ENCODE measurements at places on chromosomes 1 and 21. TPM values are rescaled to one million over a fixed set of nuclear protein-coding genes. Genes with fewer than 3 reads are reported as not detected.

The KCNA3 gene
- total RNA-seq = not detected

GRCh38 chr1:245434280-245434679 is 279.5 kb downstream of the KIF26B start:
- no peak overlapping the region for H3K4me3 ChIP-seq
- no peaks in the 10 kb centered on the region for H3K36me3 ChIP-seq
- no peak for DNase-seq
- H3K27me3 ChIP-seq = no peaks in the 10 kb centered on the region
- H3K4me1 ChIP-seq = no peaks in the 10 kb centered on the region
- H3K27ac ChIP-seq = no peak overlapping the region

- no peak within 1 kb of the TSS for H3K27ac ChIP-seq
- no peaks in the 10 kb centered on the region for H3K36me3 ChIP-seq
- no peaks in the 10 kb centered on the region for H3K4me1 ChIP-seq
These were observed at the start of gene SHISAL2A for GRCh38 chr1:52632732-52633290. Gene SHISAL2A, plus strand, starts transcription at chr1:52633168. Its CDS starts 326 bp downstream, at chr1:52633494.

DNA sequence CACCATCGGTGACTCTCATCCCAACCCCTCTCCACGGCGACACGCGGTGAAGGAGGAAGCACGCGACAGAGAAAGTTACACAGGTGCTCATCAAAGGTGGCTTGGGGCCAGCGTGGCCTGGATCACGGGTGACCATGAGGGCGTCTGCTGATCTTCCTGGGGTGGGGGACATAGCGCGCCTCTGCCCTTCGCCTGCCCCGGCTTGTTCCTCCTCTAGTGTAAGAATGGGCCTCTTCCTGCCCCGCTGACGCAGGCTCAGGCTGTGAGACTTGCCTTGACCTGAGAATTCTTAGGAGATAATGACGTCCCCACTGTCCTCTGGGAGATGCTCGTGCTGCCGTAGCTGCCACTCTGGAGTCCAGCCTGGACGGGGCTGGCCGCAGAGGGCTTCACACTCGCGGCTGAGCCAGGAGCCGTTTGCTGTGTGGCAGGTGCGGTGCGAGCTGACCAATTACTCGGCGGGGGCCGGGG is 39.0 kb upstream of the TMEM52 start:
- H3K4me1 ChIP-seq = no peaks in the 10 kb centered on the region
- H3K4me3 ChIP-seq = no peak overlapping the region
- no peak overlapping the region for H3K27ac ChIP-seq
- H3K36me3 ChIP-seq = no peaks in the 10 kb centered on the region
- no peak for DNase-seq
- peaks cover 15% of the 10 kb centered on the region for H3K27me3 ChIP-seq

DNA sequence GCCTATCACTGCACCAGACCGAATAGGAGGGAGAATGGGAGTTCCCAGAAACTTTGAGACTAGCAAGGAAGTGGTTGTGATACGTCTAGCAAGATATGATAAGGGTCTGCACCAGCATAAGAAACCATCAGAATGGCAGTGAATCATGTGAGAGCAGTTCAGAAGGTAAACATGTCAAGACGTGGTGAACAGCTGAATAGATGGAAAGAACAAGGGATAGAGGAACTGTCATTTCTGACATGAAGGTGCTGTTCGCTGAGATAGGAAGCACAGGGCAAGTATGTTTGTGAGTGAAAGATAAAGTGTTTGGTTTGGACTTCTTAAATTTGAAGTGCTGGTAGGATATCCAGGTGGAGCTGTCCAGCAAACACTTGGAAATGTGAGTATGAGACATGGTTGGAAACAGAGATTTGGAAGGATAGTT is 1.1 kb upstream of the AGO1 start:
- no peak overlapping the region for H3K4me3 ChIP-seq
- H3K27ac ChIP-seq = no peak overlapping the region
- peaks cover 4% of the 10 kb centered on the region for H3K4me1 ChIP-seq
- no peaks in the 10 kb centered on the region for H3K36me3 ChIP-seq
- no peaks in the 10 kb centered on the region for H3K27me3 ChIP-seq

- H3K36me3 ChIP-seq = no peaks in the 10 kb centered on the region
- no peaks in the 10 kb centered on the region for H3K27me3 ChIP-seq
These were observed 468.8 kb downstream of the CAMTA1 start for GRCh38 chr1:7253988-7254587.

DNA sequence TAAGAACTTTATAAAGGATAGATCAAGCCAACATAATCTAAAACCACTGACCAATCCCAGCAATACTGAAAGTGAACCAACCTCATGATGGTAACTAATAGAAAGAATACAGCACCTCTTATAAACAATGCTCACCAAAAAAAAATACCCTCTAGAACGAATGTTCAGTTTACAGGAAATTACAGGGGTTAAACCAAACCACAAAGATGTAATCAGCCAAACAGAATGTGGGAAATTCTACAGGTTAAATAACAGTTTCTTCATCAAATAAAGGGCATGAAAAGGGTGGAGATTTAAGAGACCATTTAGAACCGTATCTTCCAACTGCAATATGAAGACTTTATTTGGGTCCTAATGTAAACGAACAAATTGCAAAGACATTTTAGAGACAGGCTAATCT is 30.4 kb downstream of the ARID4B start:
- H3K4me3 ChIP-seq = no peak overlapping the region
- no peak for DNase-seq
- no peak overlapping the region for H3K27ac ChIP-seq
- H3K36me3 ChIP-seq = no peaks in the 10 kb centered on the region

DNA sequence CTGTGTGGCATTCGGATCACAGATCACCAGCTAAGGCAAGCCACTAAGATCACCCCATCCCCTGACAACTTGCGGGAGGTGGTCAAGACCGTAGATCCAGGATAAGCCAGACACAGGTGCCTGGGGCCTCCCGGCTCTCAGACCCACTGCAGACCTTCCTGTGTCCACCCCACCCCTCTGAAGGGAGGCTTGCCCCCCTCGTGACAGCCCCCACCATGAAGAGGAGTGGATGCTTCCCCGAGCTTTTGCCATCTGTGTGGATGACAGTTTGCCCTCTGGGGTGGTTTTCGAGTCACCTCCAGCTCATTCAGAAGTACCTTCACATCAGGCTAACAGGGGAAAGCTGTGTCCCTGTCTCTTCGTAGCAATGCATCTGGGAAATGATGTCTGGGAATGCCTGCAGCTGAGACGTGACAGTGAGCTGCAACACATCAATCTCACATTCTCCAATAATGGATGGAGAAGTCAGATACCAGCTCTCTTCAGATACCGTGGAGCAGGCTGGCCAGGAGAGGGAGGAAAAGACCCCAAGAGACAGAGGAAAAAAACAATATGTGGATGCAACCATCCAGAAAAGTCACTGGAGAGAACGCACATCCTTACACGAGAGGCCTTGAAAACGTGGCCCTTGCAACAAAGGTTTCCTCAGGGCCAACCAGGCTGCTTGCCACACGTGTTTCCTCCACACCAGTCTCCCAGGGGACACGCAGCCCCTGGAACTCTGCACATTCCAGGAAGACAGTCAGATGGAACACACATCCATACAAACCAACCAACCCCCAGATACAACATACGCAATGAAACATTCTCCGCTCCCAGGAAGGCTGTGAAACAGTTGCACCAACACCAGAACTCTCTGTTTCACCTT is 20.4 kb upstream of the FHAD1 start:
- no peak overlapping the region for H3K27ac ChIP-seq

DNA sequence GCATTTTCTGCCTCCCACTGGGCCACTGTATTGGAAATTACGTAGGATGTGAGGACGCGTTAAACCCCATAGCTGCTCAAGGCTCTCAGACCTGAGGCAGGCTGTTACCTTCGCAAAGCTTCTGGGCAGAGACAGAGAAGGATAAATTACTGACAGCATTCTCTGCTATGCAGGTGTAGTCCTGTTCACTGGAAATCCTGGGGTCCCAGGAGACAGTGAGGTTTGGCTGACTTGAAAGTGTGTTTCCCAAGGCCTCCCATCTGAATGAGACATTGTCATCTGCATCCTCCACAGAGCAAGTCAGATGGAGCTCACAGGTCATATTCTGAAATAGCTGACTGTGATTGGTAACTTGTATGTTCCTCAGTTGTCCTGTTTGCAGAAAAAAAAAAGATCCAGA is 32.0 kb downstream of the SLAMF6 start:
- DNase-seq = no peak
- H3K27me3 ChIP-seq = no peaks in the 10 kb centered on the region
- H3K4me1 ChIP-seq = no peaks in the 10 kb centered on the region
- no peaks in the 10 kb centered on the region for H3K36me3 ChIP-seq

- DNase-seq = no peak
- no peaks in the 10 kb centered on the region for H3K27me3 ChIP-seq
- H3K36me3 ChIP-seq = no peaks in the 10 kb centered on the region
- no peaks in the 10 kb centered on the region for H3K4me1 ChIP-seq
- no peak overlapping the region for H3K27ac ChIP-seq
These were observed 1536.7 kb upstream of the B3GALT2 start for GRCh38 chr1:194723067-194723466.

DNA sequence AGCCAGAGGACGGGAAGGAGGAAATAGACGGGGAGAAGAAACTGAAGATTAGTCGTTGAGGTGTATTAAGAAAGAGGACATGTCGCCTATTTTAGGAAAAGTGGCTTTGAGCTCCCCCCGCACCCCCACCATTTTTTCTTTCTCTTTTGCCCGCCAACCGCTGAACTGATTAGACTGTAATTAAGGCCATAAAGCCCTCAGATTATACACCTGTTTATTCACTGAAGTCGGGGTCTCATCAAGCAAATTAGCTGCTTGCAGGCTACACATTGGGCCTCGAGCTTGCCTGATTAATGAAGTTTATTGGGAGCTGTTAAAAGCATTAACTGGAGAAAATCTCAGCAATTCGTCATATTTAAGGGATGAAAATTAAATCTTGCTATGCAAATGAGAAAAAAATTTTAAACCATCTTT is 119.4 kb upstream of the RRP15 start:
- DNase-seq = no peak
- H3K27me3 ChIP-seq = peaks cover 74% of the 10 kb centered on the region
- H3K4me1 ChIP-seq = peaks cover 9% of the 10 kb centered on the region
